ENCODE measurements at places on chromosomes 5 and 9.

- DNase-seq: no peak
These were observed 711.5 kb downstream of the CETN3 start for GRCh38 chr5:89698028-89698427.

GRCh38 chr9:108643731-108644510 is 211.9 kb downstream of the ACTL7B start:
- DNase-seq: no peak

DNA sequence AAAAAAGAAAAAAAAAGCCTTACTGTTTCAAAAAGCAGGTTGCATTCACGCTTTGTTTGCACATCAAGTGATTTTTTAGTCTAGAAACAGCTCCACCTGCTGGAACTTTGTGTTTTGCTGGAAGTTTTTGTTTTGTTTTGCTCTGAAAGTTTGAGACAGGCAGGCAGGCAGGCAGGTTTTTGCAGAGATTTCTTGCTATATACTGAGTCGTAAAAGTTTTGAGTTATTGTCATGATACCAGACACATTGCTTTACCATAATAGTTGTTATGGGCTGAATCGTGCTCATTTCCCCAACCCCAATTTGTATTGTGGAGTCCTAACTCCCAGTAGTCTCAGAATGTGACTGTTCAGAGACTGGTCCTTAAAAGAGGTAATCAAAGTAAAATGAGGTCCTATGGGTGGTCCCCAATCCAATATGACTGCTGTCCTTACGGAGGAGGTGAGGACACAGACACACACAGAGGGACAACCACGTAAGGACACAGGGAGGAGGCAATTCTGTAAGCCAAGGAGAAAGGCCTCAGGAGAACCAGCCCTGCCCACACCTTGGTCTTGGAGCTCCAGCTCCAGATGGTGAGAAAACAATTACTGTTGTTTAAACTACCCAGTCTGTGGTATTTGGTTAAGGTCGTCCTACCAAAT is 20.9 kb downstream of the OR2Y1 start:
- DNase-seq: no peak

DNA sequence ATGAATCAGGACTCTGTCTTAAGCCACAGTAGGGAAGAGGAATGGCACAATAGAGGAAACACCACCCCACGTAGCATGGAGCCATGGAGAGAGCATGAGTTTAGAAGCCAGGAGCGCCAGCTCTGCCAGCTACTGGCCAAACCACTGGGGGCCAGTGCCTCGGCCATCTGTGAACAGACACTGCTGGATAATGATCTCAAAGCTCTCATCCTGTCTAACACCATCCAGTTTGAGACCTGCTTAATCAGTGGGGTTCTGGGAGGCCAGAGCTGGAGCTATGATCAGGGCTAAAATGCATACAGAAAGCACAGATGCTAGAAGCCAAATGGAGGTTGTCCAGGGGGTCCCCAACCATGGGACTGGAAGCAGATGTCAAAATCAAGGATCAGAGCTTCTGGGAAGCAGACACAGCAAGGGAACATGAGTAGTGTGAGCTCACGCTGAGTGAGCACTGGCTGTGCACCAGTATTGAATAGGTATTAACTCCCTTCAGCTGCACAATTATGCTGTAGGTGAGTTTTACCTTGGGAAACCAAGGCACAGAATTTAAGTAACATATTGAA is 92.7 kb downstream of the KCNIP1 start:
- no peak for DNase-seq

GRCh38 chr5:168370831-168371230 is 79.4 kb downstream of the WWC1 start:
- no peak for DNase-seq

DNA sequence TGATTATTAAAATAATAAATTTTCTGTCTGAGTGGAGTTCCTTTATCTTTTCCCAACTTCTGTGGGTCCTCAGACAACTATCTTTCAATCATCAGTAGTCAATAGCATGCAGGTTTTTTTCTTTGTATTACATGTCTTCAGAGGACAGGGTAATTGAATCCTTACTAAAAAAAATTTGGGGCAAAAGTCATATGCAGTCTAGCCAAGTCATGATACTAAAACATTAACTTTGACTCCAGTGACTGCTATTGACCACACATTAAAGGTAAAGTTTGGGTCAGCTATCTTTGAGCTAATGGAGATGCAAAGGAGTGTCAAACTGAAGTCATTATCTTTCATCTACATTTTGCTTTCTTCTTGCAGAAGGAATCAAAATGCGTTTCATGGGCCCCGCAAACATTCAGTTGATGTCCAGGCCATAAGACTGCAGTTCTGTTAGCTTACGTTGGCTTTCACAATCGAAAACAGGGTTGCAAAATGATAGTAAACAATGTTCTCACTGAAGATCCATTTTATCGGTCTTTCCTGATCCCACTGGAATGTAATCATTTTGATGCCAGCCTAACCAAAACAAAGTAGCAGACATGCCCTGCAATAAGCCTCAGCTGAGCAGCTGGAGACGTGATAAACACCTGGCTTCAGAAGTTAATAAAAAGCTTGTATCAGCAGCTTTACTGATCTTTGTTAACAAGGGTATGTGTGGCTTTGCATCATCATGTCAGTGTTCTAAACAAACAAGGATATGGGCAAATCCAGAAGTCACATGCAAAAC is 186.1 kb upstream of the PRLR start:
- no peak for DNase-seq

- no peak for DNase-seq
These were observed 41.6 kb upstream of the FST start for GRCh38 chr5:53438486-53439472.

DNA sequence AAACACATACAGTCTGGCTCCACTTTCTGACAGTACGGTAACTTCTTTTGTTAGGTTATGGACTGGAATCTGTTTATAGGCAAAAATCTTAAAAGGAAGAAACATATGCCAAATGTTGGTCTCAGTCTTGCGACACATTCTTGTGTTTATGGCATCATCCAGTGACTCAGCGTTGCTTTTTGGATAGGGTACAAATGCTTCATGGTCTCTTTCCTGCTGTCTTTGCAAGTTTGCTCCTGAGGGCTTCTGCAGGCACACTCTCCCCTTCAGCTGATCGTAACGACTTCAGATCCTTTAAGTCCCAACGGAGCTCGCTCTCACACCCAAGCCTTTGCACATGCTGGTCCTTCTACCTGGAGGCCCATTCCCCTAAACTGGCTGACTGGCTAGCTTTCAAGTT is 23.6 kb upstream of the TNFSF8 start:
- no peak for DNase-seq

- DNase-seq: no peak
These were observed 83.0 kb upstream of the GNAQ start for GRCh38 chr9:78114581-78114980.

- DNase-seq: no peak
These were observed 2.7 kb downstream of the TNC start for GRCh38 chr9:115115117-115115880.

- no peak for DNase-seq
These were observed 151.0 kb downstream of the LPAR1 start for GRCh38 chr9:110887276-110887675.

- no peak for DNase-seq
These were observed 99.3 kb downstream of the NUDT12 start for GRCh38 chr5:103463261-103463660.

- no peak for DNase-seq
These were observed 151.1 kb downstream of the ARL15 start for GRCh38 chr5:54159153-54159892.

DNA sequence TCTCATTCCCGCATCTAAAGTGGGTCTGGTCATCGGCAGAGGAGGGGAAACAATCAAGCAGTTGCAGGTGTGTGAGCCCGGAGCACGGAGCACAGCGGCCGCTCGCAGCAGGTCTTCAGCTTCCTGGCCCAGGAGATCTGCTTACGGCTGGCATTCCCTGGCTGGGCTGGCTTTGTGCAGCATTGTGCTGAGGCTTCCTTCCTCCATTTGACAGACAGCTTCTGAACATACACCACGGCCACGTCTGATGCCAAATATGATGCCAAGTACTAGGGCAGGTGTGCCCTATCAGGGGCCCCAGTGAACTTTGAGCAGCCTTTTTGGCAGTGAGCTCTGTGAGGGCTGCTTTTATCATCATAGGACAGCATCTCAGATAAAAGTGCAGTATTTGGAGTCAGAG is 37.1 kb downstream of the FUBP3 start:
- DNase-seq: no peak

DNA sequence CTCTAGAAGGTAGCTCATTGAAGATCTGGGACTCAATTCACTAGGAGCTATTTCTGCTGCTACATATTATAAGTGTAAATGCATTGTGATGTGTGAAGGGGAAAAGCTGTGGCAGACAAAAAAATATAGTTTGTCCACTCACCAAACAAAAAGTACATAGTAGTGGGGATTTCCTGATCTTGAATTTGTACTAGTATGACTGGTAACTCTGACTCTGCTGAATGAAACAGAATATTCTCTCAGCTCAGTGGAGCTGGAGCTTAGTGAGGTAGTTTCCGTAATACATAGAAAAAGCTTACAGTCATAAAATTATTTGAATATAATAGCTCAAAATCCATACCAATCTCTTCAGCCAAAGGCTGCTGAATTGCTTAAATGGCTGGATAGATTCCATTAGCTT is 455.6 kb upstream of the CD180 start:
- DNase-seq: no peak

DNA sequence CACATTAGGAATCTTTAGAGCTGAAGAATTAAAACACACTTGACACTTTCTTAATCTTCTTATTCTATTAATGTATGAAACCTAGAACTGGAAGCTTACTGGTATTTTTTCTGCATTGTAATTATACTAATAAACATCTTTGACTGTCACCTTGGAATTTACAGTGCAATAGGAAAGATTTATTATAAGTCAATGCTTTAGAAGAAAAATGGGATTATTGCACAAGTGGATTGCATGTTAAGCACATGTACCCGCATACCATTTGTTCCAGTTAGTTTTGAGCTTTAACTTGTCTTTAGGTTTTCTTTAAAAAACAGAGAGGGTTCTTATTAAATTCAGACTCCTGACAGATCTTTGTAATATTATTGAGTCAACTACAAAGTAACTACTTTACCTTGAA is 278.5 kb downstream of the CCDC171 start:
- DNase-seq: no peak

DNA sequence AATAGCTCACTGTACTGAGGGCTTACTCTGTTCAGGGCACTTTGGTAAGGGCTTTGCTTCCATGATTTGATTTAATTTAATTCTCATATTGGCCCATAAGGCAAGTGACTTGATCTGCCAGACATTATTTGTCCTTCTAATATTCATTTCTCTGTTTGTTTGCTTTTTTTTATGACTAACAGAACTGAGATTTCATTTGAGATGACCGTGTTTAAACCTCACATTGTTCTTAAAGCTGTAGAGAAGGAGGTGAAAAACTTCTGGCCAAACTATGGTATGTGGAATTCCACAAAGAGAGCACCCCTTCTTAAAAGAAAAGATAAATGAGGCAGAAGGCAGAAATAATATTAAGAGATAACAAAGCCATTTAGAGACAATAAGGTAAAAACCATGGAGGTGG is 775.6 kb upstream of the ACO1 start:
- no peak for DNase-seq

DNA sequence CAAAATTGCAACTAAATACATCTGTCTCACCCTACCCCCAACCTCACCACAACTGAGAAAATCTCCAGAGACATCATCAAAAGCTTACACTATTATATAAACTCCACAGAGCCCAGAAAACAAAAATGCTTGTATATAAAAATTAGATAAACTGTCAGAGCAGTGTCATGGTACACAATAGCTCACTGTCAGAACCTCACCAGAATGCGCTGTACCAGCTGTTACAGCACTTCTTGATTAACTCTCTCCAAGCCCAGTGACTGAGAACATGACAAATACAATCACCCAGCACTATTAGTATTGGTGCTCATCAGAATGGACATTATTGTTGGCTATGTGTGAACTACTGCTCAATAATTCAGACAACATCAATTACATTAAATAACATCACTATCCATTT is 65.7 kb downstream of the ZDHHC21 start:
- DNase-seq: no peak

DNA sequence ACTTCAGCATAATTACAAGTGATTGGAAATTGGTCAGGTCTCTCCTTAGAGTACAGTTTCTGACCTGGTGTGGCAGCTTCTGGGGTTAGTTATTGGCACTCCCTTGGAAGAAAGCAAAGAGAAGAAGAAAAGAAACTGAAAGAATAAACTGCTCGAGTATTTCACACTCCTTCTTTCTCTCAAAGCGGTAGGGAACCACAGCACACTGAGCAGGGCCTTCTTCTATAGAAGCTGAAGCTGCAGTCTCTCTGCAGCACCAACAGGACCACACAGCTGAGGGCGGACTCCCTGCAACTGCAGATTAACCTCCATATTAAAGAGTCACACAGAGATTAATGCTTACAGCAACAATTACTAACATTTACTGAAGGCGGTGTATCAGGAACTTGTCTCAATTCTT is 152.0 kb downstream of the TRPM6 start:
- no peak for DNase-seq

DNA sequence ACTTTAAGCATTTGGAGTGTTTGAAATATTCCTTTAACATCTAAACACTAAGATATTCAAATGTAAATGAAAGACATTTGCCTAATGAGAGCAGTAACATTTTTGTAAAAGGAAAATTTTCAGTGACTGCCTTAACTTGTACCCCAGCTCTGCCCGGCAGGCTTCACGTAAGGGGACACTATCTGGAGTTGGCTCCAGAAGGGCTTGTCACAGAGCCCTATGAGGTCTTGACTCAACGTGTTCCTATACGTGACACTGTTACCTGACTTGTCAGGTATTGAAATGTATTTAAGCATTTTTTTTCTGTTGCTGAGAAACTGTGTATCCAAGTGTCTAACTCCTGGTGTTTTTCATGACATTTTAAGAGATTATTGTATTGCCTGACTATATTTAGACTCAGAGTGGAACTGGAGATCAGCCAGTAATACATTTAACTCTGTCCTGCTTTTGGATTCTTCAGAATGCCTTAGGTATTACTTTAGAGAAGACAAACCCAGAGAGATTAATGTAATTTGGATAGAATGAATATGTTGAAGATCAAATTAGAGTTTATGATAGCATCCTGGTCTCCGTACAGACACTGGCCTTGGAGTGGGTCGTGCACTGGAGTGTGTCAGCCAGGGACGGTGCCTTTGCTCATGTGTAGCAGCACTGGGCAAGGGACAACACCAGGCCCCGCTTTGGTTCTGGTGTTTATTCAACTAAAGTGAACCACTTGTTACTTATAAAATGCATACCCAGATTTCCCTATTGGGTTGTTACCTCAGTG is 34.6 kb upstream of the PHF2 start:
- no peak for DNase-seq

DNA sequence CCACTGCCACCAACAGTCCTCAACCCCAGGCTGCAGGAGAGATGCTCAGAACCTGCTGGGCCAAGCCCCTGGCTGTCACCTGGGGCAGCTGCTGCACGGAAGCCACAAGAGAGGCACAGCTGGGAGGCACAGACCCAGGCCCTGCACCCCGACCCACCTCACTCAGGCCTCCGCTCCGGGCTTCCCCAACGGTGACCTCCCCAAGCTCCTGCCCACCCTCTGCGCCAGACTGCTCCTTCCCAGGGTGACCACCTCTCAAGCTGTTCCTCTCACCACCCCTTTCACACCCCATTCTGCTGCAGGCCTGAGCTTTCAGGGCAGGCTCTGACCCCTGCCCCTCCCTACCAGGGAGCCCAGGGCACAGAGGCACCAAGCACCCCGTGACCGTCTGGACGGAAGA is 33.0 kb downstream of the VAV2 start:
- DNase-seq: no peak

- DNase-seq: no peak
These were observed 5.1 kb downstream of the POU5F2 start for GRCh38 chr5:93736284-93736683.

GRCh38 chr5:117455236-117456233 is 880.9 kb upstream of the SEMA6A start:
- no peak for DNase-seq
